NCI-H2227 treated with DMSO at 0.1 percent for 48 hours (cell line): ENCODE measurements at places on chromosomes 7 and 10.

DNA sequence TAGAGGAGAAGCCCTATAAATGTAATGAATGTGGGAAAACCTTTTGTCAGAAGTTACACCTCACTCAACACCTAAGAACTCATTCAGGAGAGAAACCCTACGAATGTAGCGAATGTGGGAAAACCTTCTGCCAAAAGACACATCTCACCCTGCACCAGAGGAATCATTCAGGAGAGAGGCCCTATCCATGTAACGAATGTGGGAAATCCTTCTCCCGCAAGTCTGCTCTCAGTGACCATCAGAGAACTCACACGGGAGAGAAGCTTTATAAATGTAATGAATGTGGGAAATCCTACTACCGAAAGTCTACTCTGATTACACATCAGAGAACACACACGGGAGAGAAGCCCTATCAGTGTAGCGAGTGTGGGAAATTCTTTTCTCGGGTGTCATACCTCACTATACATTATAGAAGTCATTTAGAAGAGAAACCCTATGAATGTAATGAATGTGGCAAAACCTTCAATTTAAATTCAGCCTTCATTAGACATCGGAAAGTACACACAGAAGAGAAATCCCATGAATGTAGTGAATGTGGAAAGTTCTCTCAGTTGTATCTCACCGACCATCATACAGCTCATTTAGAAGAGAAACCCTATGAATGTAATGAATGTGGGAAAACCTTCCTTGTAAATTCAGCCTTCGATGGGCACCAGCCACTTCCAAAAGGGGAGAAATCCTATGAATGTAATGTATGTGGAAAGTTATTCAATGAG is 18.9 kb downstream of the RBAK start:
- DNase-seq: no peak

DNA sequence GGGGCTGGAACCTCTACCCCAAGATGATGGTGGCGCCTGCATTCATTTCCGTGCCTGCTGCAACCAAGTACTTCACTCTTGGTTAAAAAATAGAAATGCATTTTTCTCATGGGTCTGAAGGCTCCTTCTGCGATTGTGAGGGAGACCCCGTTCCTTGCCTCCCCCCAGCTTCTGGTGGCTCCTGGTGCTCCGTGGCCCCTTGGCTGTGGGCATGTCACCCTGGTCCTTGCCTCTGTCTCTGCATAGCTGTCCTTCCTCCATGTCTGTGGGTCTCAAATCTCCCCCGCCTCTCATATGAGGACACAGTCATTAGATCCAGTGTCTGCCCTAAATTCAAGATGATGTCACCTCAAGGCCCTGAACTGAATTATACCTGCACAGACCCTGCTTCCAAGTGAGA is 317.9 kb downstream of the TCERG1L start:
- no peak for DNase-seq

- no peak for DNase-seq
These were observed 37.8 kb upstream of the FZD1 start for GRCh38 chr7:91226411-91226810.

DNA sequence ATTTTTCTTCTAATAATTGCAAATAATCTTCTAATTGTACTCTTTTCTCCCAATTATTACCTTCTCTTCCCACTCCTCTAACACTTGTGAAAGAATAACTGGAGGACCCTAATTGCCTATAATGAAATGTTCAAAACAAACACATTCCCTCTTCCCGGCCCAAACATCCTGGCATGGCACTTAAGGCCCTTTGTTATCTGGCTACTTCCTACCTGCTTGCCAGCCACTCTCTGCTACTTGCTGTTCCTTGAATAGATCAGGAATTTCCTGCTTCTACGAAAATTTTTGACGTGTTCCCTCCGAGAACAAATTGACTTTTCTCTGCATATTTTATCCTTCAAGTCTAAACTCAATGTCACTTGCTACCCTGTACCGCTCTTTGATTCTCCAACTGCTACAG is 56.1 kb upstream of the NOBOX start:
- DNase-seq: no peak

DNA sequence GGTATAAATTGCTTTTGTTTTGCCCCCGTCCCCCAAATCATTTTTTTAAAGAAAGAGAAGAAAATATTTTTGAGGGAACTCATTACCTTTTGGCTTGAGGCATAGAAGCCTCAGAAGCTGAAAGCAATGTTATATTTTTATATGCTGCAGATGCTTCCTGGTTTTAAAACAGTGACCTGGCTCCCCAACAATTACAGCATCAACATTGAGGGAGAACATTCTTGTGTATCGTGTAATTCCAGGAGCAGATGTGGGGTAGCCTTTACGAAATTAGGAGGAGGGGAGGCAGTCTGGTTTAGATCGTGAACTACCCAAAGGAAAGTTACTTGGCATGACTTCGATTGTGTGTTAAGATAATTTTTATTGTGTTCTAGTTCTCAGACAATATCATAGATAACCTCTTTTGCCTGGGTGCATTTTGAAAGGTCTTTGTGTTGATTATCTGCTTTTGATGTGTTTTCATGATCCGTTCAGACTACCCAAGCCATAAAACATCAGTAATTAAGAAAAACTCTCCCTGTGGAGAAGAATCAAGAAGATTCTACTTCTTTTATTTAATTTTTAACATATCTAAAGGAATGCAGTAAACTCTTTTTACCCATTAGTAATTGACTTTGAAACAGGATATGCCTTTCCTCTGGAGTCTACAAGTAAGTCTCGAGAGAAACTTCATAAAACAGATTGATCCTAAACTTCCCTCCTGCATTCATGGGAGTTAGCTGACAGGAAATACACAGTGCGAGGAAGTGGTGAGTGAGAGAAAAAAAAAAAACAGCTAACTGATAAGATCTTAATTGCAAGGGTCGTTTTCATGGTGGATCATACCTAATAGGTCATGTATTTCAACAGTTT is 141.4 kb downstream of the KIAA1217 start:
- DNase-seq: no peak

- no peak for DNase-seq
These were observed 413.2 kb upstream of the PHF14 start for GRCh38 chr7:10560497-10560896.

DNA sequence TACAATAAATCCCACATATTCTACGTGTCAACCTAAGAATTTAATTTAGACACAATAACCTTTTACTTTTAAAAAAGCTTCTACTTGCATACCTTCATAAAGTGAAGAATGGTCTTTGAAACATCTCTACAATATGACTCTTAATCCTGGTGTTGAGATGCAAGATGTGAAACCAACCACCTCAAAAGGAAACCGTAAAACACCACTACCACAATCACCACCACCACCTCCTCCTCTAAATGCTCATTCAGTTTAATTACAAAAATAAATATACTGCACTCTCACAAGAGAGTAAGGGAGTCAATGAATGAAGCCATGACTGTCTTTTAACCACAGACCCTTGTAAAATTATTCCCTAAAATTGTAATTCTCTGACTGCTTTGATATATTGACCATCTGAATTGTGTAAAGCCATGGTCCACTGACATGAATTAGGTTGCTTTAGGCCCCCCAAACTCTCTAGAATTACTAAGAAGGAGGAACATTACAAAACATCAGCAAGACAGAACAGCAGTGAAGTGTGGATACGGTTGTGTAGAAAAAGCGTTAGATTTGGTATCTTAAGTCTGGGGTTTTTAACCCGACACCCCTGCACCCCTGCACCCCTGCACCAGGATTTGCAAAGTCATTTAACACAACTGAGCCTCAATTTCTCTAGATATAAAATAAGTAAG is 171.4 kb downstream of the SFMBT2 start:
- DNase-seq: no peak

- no peak for DNase-seq
These were observed 167.7 kb downstream of the NXPH1 start for GRCh38 chr7:8601121-8601520.

- DNase-seq: no peak
These were observed 16.2 kb downstream of the FXYD4 start for GRCh38 chr10:43387678-43388032.

DNA sequence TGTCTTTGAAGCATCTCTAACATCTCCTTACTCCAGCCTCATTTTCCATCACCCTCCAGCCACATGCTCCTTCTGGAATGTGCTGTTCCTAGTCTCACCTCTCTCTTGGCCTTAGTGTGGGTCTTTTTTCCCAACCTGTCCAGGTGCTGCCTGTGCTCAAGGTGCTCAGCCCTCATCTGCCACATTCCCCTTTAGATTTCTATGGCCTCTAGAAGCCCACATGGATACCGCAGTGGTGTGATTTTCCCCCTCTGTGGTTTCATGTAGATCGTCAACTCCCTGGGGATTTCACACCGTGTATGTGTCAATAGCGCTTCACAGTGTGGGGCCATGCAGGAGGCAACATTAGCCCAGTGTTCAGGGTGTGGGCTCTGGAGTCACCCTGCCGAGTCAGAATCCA is 32.5 kb downstream of the BMPER start:
- no peak for DNase-seq

DNA sequence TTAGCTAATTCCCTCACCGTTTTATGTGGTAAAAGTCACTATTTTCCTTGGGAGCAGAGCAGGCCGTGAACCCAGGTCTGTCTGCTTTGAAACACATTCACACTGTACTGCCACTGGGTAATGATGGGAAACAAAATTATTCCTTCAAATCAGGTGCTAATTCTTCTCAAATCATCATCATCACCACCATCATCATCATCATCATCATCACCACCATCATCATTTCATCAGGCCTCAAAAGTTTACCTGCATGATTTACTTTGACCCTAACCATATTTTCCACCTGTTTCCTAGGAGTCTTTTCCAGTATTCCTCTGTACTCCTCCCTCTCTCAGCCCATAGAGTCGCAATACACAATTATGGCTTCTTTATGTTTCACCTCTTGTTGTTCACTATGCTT is 220.5 kb downstream of the GLI3 start:
- no peak for DNase-seq

GRCh38 chr10:101839416-101840063 is 4.1 kb downstream of the KCNIP2 start:
- peak; percentile 43 for DNase-seq

GRCh38 chr10:59748834-59749233 is 4.4 kb downstream of the MRLN start:
- DNase-seq: no peak

- no peak for DNase-seq
These were observed 22.0 kb upstream of the OPALIN start for GRCh38 chr10:96380821-96381220.

DNA sequence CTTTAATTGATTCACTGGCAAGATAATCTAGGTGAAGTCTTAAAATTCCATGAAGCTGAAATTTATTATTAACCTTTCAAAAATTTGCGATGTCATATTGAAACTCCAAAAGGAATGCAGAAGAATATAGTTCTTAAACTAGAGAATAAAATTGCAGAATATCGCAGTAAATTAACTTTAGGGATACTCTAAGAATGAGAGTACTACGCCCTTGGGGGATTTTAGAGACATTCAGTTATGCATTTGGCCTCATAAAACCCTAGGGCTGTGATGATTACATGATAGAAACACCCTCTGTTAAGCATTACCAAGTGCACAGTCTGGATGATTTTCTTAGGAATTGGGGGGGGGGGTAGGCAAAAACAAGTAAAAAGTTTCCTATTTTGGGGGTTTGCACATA is 3.7 kb downstream of the WNT2 start:
- DNase-seq: no peak

GRCh38 chr7:108251700-108252099 is 121.5 kb upstream of the LAMB4 start:
- no peak for DNase-seq

GRCh38 chr7:116710764-116711452 is 38.9 kb downstream of the MET start:
- no peak for DNase-seq

DNA sequence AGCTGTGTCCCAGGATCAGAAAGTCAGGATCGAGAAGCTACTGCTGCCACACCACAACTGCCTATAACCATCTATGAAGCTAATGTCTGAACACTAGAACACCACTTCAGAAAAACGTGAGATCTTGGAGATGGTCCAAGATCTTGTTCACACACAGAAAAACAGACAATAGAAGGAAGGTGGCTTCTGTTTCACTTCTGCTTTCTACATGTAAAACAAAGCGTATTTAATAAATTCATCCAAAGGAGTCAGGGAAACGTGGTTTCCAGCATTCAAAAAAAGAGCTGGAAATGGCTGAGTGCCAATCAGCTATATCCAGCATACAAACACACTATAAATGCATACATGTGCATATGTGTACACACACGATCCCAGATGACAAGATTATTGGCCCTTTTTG is 70.2 kb upstream of the CCDC71L start:
- no peak for DNase-seq

DNA sequence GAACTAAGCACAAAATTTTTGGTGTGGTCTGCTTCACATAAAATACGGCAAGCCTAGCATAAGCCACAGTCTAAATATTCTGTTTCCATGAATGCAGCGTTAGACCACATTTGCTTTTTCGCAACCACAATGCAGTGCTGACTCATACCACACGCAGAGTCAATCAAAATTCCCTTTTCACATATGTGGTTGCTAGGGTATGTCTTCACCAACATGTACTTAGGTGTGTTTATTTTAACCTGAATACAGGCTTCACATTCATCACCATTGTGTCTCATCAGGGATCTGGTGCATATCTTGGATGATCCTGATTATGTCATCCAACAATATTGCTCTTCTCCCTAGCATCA is 90.8 kb downstream of the CHN2 start:
- DNase-seq: no peak

- no peak for DNase-seq
These were observed 403.1 kb upstream of the C7orf33 start for GRCh38 chr7:148187471-148187870.

DNA sequence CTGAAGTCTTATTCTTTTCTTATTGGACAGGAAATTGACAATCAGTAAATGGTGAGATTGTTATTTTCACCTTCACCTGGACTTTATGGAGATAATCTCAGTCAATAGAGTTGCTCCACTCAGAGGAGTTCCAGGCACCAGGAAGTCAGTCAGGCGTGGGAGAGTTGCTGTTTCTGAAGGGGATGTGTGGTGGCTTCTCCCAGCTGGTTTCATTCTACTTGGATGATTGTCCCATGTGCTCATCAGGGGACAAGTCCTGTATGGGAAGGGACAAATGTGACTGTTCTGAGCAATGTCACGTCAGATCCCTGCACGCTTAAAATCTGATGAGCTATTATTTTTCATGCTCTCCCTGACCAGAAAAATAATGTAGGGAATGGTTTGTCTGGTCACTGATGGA is 222.5 kb upstream of the PITRM1 start:
- no peak for DNase-seq

DNA sequence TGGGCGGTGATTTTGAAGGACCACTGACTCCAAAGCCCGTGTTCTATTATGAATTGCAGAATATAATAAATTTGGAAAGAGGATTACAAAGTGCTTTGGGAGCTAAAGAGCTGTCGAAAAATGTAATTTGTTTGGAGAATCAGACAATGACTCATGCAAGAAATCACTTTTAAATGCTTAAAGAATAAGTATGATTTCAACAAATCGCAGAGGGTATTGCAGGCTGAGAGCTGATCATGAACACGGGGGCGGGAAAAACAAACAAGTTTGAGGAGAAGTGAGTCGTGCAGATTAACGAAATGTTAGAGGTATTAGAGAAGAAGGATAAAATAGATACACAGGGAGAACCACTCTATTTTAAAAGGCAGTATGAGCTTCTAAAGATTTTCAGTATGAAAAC is 4.9 kb upstream of the HACD1 start:
- no peak for DNase-seq

GRCh38 chr10:129866894-129867293 is 97.2 kb downstream of the EBF3 start:
- no peak for DNase-seq
